ENCODE measurements at places on chromosomes 7 and 10.
A peak's percentile ranks its signal among the peaks of the same experiment; 100 is the strongest.

GRCh38 chr7:133554330-133554729 lies 301.5 kb downstream of the EXOC4 start:
- no peak for DNase-seq

- DNase-seq = peak; percentile 75
These were observed 70.4 kb downstream of the PYROXD2 start for GRCh38 chr10:98344589-98345038.

- DNase-seq = peak; percentile 55
These were observed 1.3 kb downstream of the PFKFB3 start for GRCh38 chr10:6204063-6204340.

GRCh38 chr10:46539596-46540411 lies 16.7 kb downstream of the GPRIN2 start:
- no peak for DNase-seq

DNA sequence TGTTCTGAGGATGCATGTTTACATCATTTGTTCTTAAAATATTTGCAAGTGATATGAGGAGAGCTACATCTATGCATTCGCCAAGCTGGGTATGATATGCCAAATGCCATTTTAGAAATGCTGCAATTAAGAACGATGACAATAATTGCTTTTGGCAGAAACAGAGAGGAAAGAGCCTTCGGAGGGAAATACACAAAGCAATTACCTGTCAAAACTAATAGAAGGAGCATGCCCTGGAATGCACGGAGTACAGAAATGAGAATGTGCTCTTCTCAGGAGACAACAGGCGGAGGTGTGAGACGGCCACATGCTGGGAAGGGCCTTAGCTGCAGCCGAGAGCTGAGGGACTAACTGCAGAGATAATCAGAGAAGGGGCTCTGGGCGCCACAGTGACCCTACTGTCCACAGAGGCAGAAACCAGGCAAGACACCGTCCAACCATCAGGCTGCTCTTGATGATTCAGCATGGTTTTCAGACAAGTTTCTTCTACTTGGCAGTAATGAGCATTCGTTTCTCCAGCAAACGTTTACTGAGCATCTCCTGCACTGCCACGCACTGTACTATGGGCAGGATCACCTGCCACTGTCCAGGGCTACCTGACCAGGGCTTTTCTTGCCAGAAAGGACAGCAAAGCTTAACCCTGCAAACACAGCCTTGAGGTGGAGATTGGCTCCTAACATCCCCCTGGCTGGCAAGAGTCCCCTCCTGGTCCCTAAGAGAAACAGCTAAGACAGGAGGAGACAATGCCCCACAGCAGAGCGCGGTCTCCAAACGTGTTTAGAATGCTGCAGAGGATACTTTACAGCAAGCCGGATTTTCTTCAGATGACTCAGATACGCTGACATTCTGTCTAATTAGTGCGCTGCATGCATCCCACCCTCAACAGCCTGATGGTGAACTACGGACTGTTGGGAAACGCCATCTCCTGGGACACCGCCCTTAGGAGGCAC lies 18.1 kb downstream of the VIPR2 start:
- DNase-seq = no peak

DNA sequence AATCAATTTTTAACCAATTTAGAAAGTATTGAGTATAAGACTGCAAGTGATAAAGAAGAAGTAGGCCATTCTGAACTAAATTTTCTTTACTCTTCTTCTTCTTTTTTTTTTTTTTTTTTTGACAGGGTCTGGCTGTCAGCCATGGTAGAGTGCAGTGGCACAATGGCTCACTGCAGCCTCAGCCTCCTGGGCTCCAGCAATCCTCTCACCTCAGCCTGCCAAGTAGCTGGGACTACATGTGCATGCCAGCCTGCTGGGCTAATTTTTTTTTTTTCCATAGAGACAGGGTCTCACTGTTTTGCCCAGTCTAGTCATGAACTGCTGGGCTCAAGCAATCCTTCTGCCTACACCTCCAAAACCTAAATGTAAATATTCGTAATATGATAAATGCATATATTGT lies 63.2 kb downstream of the DGKB start:
- no peak for DNase-seq

DNA sequence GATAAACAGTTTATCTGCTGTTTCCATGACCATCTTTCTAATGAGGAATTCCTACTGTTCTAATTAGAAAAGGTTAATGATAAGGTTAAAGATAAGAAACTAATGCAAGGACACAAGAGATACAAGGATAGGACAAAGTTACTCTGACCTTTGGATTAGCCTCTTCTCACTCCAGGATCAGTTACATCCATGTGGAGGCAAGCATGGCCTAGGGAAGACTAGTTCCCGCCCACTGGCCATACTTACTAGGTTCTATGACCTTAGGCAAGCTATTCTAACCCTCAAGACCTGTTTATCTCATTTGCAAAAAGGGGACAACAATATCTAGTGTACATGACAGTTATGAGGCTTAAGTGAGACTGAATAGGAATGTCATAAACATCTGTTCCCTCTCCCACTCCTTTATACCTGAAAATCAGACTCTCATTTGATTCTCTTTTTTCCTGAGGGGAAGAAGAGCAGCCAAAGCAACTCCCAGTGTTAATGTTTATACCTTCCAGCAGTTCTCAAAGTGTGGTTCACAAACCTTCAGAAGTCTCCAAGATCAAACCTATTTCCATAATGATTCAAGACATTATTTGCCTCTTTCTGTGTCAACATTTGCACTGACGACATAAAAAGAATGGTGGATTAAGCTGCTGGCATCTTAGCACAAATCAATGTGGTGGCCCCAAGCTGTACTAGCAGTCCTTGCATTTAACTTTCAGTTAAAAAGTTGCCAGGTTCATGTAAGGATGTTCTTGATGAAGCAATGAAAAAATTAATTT lies 72.0 kb downstream of the SRPK2 start:
- no peak for DNase-seq

GRCh38 chr10:25786161-25786560 lies 147.9 kb upstream of the MYO3A start:
- DNase-seq = no peak

Measured in adrenal gland (tissue), 19 donors.